Renal cortical epithelial cell (primary cell): ENCODE measurements at places on chromosomes 1 and 21.

GRCh38 chr1:198893763-198894444, 255.1 kb downstream of the PTPRC start:
- peak; percentile 52 for DNase-seq

GRCh38 chr1:181049378-181049777, 15.6 kb downstream of the MR1 start:
- no peak for DNase-seq

GRCh38 chr1:15410223-15410883, 665 bp downstream of the EFHD2 start:
- DNase-seq: no peak

GRCh38 chr1:9905010-9905409, 5.1 kb downstream of the CTNNBIP1 start:
- DNase-seq: peak; percentile 21

- DNase-seq: peak; percentile 28
These were observed 64.2 kb downstream of the TCP10L start for GRCh38 chr21:32520875-32521735.

DNA sequence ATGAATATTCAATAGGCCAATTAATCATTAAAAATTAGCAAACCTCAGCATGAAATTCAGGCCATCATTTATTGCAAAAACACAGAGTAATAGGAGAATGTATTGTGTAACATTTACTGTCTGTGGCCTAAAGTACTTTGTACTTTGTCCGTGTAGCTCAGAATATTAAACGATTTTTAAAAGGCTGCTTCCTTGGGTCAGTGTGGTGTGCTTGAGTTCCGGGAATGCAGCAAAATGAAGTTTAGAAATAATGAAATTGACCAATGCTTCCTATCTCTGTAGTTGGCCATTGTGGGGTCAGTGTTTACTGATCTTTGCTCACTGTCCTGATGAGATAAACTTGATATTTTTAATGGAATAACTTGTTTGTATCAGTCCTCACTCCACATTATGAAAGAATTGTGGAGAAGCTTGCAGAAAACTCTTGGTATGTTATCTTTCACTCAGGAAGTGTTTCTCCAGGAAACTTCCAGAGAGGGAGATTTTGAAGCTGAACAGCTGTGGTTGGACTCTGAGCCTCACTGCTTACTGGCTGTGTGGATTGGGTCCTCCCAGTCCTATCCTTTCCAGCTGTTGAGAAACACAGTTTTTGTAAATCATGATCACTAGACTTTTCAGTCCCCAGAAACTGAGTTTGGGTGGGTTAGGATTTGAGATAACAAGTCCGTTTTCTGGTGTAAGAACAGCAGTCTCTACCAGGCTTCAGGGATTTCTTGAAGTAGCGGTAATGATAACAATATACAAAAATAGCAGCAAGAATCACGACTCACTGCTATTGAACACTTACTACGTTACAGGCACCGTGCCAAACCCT, 19.2 kb upstream of the MTARC1 start:
- peak; percentile 53 for DNase-seq

GRCh38 chr1:62271134-62271533, 48.1 kb downstream of the KANK4 start:
- DNase-seq: no peak

- no peak for DNase-seq
These were observed at the start of gene CYP4X1 for GRCh38 chr1:47023268-47024140. Gene CYP4X1, plus strand, starts transcription at chr1:47023669. Its CDS starts 149 bp downstream, at chr1:47023818.

DNA sequence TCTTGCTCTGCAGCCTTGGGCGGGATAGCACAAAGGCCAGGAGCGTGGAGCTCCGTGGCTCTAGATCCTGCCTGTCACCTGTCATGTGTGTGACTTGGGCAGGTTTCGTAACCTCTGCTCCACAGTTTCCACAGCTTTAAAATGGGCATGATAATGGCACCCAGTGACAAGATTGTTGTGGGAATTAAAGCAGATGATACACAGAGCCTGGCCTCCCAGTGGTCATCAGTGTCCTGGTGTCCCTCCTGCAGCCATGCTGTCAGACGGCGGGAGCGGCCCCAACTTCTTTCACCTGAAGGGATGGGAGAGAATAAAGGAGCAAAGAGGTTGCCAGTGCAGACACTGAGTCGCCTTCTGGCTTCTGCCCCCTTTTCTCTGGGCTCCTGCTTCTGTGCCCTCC, 61.5 kb downstream of the SLC37A1 start:
- no peak for DNase-seq

GRCh38 chr1:103563056-103563455, 8.3 kb upstream of the AMY2B start:
- no peak for DNase-seq

- DNase-seq: no peak
These were observed 18.8 kb upstream of the GORAB start for GRCh38 chr1:170513138-170513537.

DNA sequence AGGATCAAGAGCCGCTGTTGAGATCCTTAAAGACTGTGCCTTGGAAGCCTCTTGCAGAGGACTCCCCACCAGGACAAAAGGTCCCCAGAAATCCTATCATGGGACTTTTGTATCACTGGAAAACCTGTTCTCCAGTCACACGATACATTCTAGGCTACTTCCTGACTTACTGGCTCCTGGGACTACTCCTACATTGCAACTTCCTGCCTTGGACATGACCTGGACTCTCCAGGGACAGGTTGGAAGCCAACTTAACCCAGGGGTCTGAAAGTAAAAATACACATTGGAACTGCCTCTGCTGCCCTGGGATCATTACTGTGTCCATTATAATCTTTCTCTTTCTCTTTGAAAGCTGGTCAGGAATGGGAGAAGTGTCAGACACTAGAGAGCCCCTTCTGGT, 9.9 kb downstream of the PIGV start:
- no peak for DNase-seq

- DNase-seq: no peak
These were observed 498 bp upstream of the CLCA2 start for GRCh38 chr1:86423473-86423872.

DNA sequence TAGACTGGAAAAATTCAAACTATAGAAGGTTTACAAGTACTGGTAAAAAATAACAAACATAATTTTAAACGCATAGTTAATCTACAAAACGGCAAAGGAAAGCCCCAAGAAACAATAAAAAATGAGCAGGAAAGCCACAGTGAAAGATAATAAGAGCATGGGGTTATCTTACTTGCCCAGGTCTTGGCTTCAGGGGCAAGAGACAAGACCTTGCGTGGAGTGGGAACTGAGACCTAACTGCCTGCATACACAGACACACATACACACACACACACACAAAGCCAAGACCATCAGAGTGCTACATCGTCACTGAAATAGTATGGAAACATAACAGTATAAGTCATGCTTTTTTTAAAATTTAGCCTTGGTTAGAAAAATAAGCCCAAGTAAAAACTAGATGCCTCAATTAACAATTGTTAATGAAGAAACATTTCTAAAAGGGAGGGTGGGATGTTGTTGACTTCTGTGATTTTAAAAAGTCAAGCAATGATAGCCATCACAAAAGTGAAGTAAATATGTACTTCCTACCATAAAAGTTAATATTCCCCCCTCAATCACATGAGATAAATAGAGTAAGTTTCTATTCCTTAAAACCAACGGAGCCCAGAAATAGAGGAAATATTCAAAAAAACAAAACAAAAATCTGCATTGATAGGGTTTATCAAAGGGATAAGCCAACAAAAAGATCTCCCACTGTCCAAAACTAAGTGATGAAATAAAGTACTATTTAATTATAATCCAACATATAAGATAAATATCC, 29.4 kb upstream of the CRP start:
- no peak for DNase-seq

- DNase-seq: no peak
These were observed 383 bp upstream of the PRRX1 start for GRCh38 chr1:170663404-170664092.

DNA sequence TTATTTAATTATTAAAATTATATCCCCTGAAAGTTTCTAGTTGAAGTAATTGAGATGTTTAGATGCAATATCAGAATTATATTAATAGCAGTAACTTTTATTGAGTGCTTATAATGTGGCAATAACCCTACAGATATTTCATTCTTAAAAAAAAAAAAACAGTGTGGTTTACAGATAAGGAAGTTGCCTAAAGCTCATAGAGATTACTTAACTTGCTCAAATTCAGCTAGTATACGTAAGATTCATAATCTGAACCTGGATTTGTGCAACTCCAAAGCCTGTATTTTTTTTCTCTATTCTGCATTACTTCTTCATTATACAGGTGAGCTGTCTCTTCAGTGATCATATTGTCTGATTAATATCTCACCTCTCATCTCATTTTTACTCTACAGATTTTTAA, 156.0 kb upstream of the PTBP2 start:
- DNase-seq: no peak

DNA sequence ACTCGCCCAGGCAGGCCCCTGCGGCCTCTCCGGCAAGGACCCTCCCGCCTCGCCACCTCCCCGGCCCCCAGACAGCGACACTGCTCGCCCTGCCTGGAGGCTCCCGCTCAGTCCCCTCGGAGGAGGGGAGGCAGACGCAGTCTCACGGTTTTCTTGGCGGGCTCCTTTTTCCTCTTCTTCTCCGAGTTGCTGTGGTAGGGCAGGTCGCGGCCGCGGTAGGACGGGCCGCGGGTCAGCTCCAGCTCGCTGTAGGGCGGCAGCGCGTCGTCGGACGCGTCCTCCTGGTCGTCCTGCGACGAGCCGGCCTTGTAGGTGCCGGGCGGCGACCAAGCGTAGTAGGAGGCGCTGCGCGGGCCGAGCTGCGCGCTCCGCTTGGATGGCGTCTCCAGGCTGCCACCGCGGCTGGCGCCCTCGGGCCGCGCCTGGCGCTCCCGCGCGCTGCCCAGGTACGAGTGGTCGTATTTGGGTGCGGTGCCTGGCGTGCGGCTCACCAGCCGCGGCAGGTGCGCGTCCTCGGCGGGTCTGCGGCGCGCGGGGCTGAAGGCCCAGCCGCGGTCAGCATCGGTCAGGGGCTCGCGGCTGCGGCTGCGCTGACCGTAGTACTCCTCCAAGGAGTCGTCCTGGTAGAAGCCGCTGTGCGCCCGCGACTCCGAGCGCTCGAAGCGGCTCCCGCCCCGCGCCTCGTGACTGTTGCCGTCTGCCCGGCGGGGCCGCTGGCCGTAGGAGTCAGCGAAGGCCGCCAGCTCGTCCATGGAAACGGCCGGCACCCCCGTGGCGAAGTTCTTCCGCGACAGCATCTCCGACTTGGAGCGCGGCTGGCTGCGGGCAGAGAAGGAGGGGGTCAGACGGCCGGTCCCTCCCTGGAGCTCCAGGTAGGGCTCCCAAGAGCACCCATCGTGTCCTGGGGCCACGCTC, 44.8 kb upstream of the TADA1 start:
- DNase-seq: no peak

- no peak for DNase-seq
These were observed 30.2 kb downstream of the ALDH9A1 start for GRCh38 chr1:165668184-165668583.

GRCh38 chr1:226979115-226979516, 39.0 kb downstream of the COQ8A start:
- no peak for DNase-seq

DNA sequence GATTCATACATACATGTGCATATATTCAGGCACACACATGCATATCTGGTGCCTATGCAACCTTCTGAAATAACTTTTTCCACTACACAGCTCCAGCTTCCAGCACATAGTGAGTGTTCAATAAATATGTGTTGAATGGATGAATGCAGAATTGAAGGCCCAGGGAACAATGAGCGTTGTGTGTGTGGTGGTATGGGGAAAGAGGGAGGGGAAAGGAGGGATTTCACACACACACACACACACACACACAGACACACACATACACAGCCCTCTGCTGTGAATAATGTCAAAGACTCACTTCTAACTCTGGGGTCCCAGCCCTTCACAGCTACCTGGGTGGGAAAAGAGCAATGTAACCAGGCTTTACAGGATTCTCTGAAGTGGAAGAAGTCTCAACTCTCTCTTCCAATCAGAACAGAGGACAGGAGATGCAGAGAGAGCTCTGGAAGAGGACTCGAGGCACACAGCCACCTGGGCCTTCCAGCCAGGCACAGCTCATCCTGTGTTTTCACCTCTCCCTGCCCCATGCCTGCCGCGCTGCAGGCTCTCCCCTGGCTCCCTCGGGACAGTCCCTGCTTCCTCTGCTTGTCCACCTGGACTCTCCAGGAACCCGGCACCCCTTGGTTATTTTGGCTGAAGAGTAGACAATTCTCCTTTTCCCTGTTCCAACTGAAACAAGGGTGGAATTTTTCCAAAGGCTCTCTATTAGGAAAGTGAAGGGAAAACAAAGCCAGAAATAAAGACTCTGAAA, 5.4 kb upstream of the IGSF8 start:
- no peak for DNase-seq

- no peak for DNase-seq
These were observed 138.9 kb downstream of the HMGB4 start for GRCh38 chr1:34002810-34003209.

GRCh38 chr1:50218344-50219120, 109.8 kb downstream of the ELAVL4 start:
- DNase-seq: no peak

DNA sequence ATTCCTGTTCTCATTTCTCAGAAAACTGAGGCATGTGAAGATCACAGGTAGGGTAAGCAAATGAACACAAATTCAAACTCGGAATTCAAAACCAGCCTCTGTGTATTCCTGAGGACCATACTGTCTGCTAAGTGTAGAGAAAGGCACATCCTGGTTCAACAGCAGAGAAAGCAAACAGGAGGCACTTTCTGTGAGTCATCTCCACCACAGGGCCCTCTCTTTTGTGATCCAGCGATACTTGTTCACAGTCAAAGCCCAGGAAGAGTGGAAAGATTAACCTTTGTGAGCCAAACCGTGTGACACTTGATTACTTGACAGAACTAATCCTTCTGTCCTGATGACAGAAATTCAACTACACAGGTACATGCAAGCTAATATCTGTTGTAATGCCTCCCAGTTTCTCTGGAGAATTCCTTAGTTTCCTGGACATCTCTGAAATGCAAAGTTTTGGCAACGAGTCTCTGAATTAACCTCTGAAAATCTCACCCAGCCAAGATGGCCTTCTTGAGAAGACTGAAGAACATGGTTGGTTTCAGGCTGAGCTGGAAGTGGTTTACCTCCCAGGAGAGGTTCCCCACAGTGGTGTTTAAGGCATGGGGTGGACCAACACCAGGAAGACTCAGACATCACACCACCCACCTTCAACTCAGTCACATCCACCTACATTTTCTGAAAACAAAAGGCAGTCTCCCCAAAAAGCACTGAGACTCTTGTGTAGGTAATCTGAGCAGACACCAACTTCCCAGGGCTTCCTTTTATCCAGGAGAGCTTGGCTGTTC, 98.2 kb upstream of the ERG start:
- DNase-seq: peak; percentile 1

GRCh38 chr1:234901491-234902049, 227.1 kb downstream of the TOMM20 start:
- DNase-seq: no peak

DNA sequence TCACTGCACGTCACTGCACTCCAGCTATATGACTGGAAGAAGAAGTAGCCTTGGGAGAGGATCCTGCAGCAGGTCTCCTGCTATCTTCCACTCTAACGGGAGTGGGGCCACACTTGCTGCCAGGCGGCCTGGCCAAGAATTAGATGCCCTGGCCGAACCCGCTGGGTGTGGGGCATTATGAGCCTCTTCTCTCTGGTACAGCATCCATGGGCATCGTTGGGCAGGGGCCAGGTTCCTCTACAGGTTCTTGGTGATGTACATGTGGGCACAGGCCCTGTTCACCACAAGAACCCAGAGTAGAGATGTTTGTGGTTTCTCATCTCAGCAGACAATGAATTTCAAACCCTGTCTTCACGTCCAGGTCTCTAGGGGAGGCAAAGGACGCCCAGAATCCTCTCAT, 370.5 kb downstream of the NPHP4 start:
- DNase-seq: no peak

- peak; percentile 52 for DNase-seq
These were observed 801 bp downstream of the TRAF5 start for GRCh38 chr1:211327346-211327921.

GRCh38 chr1:219432191-219432606, 180.7 kb downstream of the ZC3H11B start:
- DNase-seq: peak; percentile 29

- DNase-seq: peak; percentile 95
These were observed 50.1 kb downstream of the TIAM1 start for GRCh38 chr21:31293986-31294385.
